ENCODE measurements at places on chromosomes 2 and 18. TPM values are rescaled to one million over a fixed set of nuclear protein-coding genes. Genes with fewer than 3 reads are reported as not detected.
A peak's percentile ranks its signal among the peaks of the same experiment; 100 is the strongest.

DNA sequence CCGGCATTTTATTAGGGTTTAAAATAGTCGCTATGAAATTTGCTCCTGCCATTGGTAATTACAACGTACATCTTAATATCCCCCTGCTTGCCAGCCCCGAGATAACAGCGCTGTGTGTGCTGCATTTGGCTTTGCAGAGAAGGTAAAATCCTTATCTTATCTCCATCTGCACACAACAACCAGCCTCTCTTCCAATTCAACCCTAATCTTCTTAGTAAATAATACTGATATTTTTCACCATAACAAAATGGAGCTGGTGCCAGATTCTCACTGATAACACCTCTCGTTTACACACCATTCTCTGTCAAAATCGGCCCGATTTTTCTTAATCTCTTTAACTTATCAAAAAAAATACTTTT is 61.4 kb upstream of the SIX3 start:
- DNase-seq = no peak

- DNase-seq = no peak
Measured at GRCh38 chr18:8869696-8870095, 164.3 kb downstream of the MTCL1 start.

DNA sequence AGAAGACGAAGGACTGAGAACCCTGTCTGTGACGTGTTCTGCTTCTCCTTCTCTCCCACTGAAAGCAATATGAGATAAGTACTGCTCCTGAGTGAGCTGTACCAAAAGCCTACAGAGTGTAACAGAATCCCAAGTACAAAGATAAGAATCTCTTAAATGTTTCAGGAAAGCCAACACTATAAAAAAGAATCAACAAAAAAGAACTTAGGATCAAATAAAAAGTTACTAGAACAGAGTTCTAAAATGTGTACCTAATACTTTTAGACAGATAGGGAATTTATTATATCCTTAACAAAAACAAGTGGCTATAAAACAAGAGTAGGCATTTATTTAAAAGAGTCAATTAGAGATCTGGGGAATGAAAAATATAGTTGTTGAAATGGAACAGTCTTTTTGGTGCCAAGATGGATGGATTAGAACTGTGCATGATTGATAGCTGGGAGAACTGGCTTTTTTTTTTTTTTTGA is 49.0 kb downstream of the NCOA1 start:
- no peak for DNase-seq

GRCh38 chr2:62099050-62099449 is 96.9 kb upstream of the B3GNT2 start:
- DNase-seq = no peak

DNA sequence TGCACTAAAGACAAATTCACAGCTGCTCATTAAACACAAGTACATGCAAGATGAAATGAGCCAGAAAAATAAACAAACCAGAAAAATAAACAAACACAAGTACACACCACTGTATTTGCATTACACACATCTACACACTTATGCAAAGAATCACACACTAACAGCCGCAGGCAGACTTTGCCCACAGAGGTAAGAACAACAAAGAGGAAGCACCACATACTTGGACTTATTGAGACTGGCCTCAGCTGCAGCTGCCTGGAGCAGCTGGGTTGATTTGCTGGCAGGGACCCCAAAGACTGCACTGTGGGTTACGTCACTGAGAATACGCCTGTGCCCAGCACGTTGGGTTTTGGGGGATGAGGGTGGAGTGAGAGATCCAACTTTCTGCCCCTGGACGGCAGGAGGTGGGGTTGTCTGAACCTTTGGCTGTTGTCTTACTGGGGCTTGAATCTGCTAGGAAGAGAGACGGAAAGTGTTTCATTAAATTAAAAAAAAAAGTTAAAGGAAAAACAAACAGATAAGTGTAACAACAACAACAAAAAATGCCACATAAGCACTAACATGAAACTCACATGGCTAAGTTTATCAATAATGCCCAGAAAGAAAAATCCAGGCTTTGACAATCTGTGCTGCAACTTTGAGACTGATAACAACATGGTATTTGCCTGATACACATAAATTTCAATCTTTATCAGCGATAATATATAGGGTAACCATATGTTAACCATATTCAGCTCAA is 71.9 kb upstream of the NFU1 start:
- DNase-seq = no peak

DNA sequence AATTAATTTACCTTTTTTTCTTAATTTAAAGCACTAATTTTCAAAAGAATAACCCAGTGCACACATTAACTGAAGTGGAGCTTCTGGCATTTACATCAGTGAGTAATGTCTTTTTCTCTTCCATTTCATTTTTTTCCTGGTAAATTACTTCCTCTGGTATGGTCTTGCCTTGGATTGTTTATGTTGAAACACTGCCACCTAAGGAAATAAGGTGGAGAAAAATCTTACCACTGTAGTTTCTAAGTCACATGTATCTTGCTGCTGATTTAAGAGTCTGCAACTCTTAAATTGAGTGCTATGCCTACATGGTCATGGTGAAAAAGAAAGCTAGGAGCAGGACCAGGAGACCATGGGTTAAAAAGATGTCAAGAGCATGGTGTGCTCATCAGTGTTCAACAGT is 51.0 kb downstream of the TTC27 start:
- DNase-seq = peak; percentile 41

DNA sequence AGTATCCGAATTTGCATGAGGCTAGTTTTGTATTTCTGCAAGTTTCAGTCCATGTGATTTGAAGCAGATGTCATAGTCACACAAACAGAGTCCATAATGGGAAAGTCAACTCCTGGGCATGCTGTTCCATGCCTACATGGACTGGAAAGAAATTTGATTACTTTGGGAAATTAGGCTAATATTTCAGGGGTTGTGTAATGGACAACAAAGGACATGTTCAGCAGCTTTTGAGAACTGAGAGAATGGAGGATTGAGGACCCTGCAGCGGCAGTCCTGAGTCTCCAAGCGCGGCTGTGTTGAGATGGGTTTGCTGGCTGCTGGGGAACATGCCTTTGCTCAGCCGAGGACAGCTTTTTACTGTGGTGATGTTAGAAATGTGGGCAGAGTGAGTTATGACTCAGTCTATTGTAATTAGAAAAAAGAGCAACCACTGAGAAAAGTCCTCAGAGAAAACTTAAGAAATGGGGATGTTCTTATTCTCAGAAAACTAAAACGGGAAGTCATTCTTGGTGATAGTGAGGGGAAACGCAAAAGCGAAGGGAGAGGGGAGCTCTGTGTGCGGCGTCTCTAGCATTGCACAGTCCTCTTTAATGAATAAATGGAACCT is 149.2 kb downstream of the FAM210A start:
- no peak for DNase-seq

DNA sequence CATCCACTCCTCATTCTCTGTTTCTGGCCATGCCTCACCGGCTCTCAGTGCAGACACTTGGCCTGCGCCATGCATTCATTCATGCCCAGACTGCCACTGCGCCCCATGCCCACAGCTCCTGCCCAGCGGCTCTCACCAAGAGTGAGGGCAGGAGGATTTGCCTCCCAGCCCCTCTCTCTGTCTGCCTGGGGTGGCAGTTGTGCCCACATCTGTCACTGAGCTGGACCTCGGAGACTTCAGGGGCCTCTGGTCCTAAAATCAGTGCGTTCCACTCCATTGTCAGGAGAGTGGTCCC is 75.1 kb downstream of the CIB4 start:
- DNase-seq = no peak

GRCh38 chr2:173044686-173045085 is 31.0 kb upstream of the MAP3K20 start:
- DNase-seq = no peak

DNA sequence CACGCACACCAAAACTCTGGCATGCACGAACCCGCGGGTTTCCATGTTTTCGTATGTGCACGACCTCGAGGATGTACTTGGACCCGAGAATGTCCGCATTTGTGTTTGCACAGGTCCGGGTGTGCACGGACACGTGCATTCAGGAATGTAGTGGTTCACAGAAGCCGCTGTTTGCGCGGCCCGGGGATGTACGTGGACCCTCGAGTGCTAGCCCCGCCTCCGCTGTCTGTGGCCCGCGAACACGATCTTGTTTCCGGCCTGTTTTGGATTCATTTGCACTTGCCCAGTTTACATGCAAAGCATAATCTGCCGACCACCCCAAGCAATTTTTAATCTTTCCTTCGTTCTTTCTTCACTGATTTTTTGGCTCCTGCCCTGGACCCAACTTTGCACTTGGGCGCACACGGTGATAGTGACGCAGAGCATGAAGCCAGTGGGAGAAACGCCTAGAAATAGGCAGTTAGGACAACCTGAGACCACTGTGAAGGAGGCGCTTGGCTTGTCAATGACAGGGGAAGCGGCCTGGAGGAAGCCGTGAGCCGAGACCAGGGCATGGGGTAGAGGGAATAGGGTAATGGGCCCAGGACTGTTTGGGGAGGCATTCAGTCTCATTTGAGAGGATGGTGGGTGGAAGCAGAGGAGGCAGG is 45.4 kb upstream of the PTMA start:
- no peak for DNase-seq

DNA sequence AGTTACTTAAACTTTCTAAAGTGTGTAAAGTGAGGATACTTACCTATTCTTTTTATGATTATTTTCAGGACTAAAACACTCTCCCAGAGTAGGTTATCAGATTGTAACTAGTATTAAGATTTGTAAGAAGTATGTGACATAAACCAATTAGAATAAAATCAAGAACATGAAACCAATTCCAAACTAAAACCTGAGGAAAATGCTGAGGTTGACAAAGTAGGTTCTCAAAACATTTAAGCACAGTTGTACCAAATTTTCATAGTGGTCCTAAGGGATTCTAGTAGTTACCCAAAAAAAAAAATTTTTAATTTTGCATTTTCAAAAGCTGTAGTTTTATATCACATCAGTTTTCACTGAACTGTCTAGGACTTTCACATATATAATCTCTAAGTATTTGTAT is 157.3 kb downstream of the MEMO1 start:
- no peak for DNase-seq

GRCh38 chr2:88077080-88077479 is 9.5 kb downstream of the SMYD1 start:
- no peak for DNase-seq

DNA sequence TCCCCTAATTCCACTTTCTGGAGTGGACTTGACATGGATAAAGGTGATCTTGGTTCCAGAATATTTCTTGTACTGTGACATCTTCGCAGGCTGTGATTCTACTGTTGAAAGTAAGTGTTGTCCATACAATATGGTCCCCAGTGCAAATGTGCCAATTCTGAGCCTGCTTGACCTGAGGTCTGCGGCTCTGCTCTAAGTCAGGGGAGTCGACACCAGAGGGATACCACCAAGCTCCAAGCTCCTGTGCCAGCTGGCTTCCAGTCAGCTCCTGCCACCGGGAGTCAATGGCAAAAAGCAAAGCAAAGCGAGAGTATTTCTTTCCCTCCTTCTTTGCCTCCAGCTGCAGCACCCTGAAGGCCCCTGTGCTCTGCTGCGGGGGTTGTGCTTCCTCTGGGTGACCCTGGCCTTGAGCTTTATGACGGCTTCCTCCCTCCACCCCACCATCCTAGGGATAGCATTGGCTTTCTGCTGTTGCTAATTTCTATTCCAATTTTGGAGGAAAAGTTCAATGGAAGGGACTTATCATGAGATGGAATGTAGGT is 50.4 kb downstream of the SLC35F5 start:
- DNase-seq = no peak

- DNase-seq = no peak
Measured at GRCh38 chr18:27206411-27206810, 21.3 kb upstream of the CHST9 start.

GRCh38 chr2:208820014-208820688 is 413.6 kb downstream of the PTH2R start:
- DNase-seq = no peak

DNA sequence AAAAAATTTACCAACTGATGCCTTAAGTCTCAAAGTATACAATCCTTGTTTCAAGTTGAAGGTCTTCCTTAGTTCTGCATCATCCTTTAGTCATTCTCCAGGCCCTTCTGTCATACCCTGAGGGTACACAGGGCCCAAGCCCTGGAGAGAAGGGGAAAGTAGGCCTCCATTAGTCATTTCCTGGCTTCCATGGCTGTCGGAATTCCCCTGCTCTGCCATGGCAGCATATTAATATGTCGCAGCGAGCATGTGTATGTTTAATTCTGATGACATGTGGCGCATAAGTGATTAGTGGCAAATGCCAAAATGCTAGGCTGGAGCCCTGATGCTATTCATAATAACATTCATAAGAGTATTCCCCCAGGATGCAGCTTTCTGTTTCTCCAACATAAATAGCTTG is 22.1 kb downstream of the GPR39 start:
- no peak for DNase-seq

DNA sequence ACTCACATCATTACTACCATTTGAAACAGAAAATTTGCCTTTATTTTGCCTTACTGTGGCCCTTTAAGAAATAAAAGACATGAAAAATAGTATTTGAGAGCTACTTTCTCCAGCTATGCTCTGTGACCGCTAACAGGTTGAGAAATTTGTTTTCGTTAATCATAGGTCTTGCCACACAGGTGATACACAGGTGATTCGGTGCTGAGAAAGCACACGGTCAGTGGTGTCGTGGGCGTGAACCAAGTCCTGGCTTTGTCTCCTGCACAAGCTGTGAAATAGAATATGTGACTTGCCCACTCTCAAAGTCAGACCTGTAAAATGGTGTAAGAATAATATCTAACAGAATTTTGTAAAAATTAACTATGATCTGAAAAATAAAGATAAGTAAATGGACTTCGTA is 155.3 kb upstream of the SLC39A10 start:
- DNase-seq = no peak

- DNase-seq = no peak
Measured at GRCh38 chr18:59612381-59612780, 84.8 kb downstream of the CCBE1 start.

GRCh38 chr2:234212534-234212933 is 162.0 kb downstream of the SPP2 start:
- no peak for DNase-seq

Gene CDH20
- total RNA-seq = not detected

Gene UGT1A5
- total RNA-seq = not detected

Gene SLC5A7
- total RNA-seq = not detected

Gene PLCL1
- total RNA-seq = 5.0 TPM

Gene UGT1A3
- not detected for total RNA-seq

Gene NEU2
- total RNA-seq = not detected

Gene DAW1
- total RNA-seq = 0.58 TPM
